Hematopoietic multipotent progenitor cell (in vitro differentiated cells): ENCODE measurements at places on chromosomes 2 and 18. TPM values are rescaled to one million over a fixed set of nuclear protein-coding genes. Genes with fewer than 3 reads are reported as not detected.

The DSEL gene
- total RNA-seq = 0.54 TPM

The CTNNA2 gene
- not detected for total RNA-seq

The SP9 gene
- not detected for total RNA-seq

The FTCDNL1 gene
- total RNA-seq = 8.3 TPM

The ABCA12 gene
- not detected for total RNA-seq

GRCh38 chr2:19209575-19210341 is 148.7 kb downstream of the OSR1 start:
- no peak for DNase-seq

- no peak for DNase-seq
Observed at GRCh38 chr18:13542520-13542847, 183.9 kb downstream of the FAM210A start.

- DNase-seq = no peak
Observed at GRCh38 chr2:168821577-168821976, 19.1 kb downstream of the NOSTRIN start.

GRCh38 chr18:75023473-75023872 is 185.5 kb downstream of the PTGR3 start:
- DNase-seq = no peak

DNA sequence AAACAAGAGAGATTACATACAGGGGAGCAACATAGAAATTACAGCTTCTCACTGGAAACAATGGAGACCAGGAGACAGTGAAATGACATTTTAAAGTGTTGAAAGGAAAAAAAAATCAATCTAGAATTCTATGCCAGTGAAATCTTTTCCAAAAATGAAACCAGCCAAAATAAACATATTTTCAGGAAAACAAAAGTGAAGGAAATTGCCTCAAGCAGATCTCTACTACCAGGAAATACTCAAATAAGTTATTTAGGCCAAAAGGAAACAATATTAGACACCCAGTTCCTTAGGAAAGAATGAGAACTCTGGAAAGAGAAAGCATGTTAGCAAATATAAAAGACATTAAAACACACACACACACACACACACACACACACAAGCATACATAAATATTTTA is 339.9 kb upstream of the NCKAP5 start:
- DNase-seq = no peak

GRCh38 chr2:219210886-219211362 is 4.3 kb downstream of the ZFAND2B start:
- DNase-seq = no peak
